Type B pancreatic cell (in vitro differentiated cells): ENCODE measurements at places on chromosomes 11 and 22.

DNA sequence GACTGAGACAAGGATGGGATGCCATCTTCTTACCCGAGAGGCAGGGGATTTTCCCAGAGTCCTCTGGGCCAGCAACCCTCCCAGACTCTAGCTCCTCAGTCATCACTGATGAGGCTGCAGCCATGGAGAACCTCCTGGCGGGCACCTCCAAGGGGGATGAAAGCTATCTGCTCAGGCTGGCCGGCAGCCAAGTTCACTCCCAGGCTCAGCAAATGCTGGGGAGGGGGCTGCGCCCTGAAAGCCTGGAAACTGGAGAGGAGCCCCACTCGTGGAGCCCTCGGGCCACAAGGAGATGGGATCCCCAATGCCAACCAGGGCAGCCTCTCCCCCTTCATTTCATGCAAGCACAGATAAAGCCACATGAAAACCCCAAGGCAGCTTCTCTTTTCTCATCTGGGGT lies 75.0 kb downstream of the CACNA1I start:
- DNase-seq = no peak

DNA sequence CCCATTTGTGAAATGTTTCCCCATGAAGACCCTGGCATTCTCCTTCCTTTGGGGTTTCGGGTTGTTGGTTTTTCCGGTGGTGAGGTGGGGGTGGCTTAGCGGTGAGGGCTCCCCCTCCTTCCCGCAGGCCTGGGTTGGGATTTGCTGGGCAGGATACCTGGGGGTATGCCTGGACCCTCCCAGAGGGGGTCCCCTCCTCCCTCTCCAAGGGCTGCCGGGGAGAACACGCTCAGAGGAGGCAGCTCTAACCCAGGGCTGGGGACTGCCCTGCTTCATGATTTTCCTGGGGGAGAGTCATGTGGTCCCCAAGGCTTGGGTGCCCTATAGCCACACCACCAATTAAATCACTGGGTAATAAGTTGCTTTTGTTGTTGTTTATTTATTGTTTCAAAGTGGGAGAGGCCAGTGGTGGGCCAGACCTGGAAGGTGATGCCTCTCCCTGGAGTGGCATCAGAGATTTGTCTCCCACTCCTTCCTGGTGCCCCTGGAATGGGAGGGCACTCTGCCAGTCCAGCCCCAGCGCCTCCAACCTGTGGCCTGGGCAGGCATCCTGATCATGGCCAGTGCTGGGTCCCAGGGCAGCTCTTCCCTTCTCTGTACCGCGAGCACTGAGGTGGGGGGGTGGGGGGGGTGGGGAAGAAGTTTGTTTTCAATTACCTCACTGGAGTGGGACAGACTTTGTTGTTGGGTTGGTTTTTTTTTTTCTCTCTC lies 1.3 kb upstream of the CLCF1 start:
- DNase-seq = no peak

GRCh38 chr11:13965337-13965736 lies 2.8 kb downstream of the SPON1 start:
- no peak for DNase-seq

GRCh38 chr11:72652873-72653630 lies 21.2 kb downstream of the PDE2A start:
- no peak for DNase-seq

DNA sequence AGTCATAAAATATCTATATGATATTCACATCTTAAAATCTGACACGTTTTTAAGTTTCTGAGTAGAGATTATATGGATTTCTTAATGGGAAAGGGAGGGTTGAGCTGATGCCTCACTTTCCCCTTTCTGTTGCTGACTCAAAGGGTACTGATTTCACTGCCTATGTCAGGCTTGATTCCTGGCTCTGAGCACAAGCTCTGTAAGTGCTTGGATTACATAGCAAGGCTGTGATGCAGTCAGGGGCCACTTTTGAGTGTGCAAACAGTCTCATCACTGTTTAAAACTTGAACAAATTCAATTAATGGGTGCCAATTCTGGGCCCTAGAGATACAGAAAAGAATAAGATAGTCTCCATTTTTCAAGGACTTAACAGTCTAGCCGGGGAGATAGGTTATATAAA lies 14.4 kb downstream of the ATXN10 start:
- no peak for DNase-seq

DNA sequence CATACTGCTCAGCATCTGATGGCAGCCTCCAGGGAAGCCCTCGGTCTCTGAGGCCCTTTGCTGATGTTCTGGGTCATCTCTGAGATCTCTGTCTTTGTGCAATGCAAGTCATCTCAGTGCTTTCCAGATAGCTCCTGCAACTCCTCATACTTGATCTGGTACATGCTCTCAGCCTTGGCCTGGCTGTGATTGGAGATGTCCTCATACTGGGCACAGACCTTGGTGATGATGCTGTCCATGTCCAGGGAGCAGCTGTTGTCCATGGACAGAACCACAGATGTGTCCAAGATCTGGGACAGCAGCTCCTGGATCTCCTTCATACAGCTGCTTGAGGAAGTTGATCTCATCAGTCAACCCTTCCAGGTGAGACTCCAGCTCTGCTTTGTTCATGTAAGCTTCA lies 69.1 kb downstream of the SIK2 start:
- no peak for DNase-seq

DNA sequence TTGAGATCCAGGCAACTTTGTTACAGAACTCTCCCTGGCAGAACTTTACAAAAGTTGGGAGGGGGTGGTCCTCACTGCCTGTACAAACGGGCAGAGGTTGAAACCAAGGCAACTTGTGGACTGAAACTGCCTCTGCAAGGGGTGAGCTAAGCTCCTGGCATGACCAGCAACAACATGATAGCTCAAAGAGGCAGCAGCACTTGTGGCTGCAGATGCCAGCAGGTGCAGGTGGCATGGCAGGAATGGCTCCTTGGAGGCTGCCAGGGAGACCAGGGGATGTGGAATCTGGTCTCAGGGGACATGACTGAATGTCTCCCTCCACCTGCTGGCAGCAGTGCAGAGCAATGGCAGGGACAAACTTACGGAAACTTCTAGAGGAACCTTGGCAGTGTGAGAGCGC lies 38.8 kb upstream of the PHF21A start:
- DNase-seq = no peak

DNA sequence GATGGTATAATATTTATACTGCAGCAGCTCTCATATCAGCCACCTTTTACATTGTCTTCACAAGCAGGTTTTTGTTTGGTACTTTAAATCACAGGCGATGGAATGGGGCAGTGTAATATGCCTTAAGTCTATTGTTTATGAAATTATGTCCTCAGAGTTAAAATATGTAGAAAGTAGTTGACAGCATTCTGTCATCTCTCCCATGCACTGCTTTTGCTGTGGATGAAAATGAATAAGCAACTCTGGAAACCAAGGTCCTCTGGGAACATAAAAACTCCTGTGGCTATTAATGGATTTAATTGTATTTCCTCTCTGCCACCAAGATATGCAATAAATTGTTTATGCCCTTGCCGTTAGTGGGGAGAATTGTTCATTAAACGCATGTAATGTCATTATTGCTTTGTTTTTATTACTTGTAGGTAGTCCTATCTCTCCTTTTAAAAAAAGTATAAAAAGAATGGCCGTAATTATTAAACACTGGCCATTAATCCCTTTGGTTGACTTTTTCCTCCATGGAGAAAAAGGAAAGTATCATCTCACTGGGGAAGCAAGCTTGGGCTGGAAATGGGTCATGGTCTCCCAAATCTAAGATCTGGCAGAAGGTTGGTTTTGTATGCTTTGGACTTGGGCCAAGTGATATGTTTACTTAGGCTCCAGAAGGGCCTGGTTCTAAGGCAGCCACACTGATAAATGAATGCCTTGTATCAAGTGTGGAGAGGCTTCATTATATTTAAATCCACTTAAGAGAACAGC lies 13.1 kb downstream of the PACS1 start:
- no peak for DNase-seq

DNA sequence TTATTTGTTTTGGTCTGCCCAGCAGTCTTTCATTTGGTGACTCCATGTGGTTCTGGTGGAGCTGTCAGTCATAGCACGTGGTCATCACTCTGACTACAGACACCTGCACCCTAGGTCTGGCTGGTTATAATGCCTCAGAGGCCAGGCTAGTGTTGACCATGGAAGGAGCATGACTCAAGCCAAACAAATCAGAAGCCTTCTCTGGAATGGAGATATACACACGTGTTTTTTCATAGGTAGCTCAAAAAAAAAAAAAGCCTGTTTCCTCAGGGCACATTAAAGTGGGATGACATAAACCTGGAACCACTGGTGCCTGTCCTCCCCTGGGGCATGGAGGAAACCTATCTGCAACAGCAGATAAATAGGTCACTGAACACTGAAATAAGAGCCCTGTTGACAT lies 8.1 kb upstream of the PLAAT3 start:
- DNase-seq = no peak

DNA sequence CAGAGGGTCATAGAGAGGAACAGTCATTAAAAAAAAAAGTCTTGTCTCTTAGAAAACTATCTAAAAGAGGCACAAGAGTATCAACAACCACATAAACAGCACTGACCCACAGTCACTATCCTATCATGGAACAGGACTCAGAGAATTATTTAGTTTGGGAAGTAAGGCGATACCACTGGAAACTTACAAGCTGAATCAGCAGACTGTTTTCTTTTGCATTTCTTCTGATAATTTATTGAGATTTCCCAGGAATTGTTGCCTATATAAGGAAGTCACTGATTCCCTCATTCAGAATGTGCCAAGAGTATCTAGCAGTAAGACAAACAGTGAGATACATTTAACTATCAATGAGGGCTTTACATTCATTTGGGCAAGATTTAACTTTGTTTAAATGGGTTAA lies 304.1 kb downstream of the GUCY1A2 start:
- DNase-seq = no peak

DNA sequence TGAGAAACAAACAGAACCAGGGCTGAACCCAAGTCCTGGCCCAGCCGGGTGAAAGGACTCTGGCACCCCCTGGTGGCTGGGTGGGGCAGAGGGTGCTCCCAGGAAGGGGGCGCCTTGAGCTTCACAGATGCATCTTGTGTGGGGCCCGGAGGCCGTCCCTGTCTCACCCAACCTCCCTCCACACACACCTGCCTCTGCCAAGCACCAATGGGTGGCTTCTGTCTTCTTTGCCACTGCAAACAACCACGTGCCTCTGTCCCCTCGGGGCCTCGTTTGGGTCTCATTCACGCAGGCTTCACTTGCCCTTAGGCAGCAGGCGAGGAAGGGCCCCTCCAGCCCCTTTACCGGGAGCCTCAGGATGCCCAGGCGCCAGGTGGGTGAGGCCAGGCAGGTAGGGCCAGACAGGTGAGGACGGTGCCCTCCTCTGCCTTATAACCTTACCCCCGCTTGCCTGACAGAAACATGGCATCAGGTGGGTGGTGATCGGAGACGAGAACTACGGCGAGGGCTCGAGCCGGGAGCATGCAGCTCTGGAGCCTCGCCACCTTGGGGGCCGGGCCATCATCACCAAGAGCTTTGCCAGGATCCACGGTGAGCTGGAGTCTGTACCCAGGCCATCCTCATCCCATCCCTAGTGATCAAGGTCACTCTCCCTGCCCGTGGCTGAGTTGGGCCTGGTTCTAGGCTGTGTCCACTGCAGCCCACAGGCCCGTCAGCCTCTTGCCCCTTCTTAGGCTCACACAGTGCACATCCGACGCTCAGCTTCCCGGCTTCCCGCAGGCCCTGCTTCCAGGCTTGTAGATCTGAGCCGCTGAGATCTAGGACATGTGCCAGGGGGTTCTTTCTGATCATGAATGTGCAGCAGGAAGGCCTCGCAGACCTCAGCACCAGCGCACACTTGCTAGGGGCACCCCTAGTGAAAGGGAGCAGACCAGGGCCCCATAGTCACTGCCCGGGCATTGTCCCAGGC lies 17.2 kb downstream of the POLR3H start:
- no peak for DNase-seq

- no peak for DNase-seq
Measured at GRCh38 chr22:43007519-43008102, 7.3 kb downstream of the PACSIN2 start.

DNA sequence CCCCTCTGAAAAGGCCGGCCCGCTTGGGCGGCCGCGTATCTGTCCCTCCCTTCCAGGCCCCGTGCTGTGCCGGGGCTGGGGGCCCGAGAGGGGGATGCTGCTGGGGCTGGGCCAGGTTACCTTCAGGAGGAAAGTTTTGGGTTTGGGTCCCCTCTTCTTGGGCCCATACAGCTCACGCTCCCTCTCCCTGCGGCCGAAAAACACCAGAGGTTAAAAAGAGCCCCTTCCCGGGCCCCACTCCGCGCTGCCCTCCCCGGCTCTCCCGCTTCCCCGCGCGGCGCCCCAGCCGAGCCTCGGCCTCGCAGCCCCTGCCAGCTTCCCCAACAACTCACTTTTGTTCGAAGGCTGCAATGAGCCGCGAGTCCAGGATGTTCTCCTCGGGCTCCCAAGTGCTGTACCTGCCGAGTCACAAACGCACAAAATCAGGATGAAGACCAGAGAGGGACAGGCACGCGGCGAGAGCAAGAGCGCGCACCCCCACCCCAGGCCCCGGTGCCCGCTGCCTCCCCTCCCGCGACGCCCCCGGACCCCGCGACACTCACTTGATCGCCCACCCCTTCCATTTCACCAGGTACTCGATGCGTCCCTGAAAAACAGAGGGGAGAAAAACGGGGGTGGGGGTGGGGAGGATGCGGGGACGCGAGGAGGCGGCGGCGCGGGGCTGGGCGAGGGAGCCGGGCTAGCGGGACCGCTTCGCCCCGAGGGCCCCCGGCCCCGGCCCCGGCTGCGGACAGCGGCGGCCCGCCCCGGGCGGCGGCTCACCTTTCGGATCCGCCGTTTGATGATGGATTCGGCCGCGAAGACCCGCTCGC lies 450 bp downstream of the CBX6 start:
- peak; percentile 70 for DNase-seq

- DNase-seq = no peak
Measured at GRCh38 chr11:68950270-68950669, 30.5 kb downstream of the MRGPRD start.
